ENCODE measurements at places on chromosomes 11 and 22.

- DNase-seq = no peak
Measured at GRCh38 chr11:111719379-111719778, 46.8 kb downstream of the PPP2R1B start.

GRCh38 chr22:33562501-33562900 is 357.8 kb downstream of the LARGE1 start:
- DNase-seq = no peak

- DNase-seq = no peak
Measured at GRCh38 chr11:68033708-68034045, 3.2 kb downstream of the NDUFS8 start.

GRCh38 chr11:71311928-71312510 is 59.6 kb upstream of the SHANK2 start:
- DNase-seq = no peak

- DNase-seq = no peak
Measured at GRCh38 chr11:66974724-66975404, at the start of gene C11orf86. Gene C11orf86 (plus strand): TSS chr11:66975304. CDS start chr11:66975363, 59 bp downstream.

DNA sequence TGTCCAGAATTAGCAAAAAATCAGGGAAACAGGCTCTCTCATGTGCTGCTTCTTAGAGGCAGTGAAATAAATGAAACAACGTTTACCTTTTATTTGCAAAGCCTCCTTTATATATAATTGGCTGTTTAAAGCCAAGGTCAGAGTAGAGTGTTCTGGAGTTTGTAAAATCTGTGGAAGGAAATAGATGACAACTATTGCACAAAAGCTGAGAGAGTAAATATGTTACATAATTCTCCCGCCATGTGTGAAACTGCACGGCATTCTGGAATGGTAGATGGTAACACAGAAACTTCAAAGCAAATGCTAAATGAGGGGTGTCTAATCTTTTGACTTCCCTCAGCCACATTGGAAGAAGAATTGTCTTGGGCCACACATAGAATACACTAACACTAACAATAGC is 51.5 kb upstream of the FGF3 start:
- DNase-seq = no peak

- no peak for DNase-seq
Measured at GRCh38 chr11:15334766-15335165, 220.0 kb downstream of the INSC start.

- DNase-seq = no peak
Measured at GRCh38 chr22:44329179-44329796, 16.5 kb upstream of the SHISAL1 start.

DNA sequence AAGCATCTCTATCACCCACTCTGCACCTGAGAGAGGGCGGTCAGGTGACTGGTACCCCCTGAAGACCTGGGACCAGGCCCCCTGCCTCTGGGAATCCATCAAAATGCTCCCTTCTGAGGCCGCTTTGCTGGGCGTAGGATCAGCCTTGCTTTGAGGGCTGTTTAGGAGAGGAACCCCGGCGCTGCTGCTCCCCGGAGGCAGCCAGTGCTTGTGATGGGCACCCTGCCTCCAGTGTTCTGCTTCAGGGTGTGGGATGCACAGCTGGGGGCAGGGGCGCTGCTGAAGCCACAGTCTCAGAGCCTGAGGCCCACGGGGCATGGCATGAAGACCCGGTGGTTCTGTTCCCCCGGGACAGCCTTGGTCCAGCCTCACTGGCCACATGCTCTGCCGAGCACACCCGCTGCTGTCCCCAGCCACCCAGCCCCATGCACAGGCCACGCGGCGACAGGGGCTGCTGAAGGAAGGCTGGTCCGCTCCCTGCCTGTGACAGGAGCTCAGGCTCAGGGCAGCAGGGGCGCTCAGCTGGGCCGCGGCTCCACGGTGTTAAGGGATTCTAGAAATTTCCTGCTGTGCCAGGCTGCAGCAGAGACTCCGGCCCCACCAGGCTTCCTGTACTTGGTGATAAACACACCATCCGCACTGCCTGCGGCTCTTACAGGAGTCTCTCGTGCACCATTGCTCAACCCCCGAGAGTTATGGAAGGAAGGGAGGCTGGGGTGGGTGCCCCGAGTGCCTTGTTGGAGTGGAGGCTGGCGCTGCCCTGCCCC is 91.0 kb downstream of the KCNQ1 start:
- no peak for DNase-seq

GRCh38 chr11:31655483-31655882 is 145.9 kb downstream of the ELP4 start:
- peak; percentile 87 for DNase-seq

DNA sequence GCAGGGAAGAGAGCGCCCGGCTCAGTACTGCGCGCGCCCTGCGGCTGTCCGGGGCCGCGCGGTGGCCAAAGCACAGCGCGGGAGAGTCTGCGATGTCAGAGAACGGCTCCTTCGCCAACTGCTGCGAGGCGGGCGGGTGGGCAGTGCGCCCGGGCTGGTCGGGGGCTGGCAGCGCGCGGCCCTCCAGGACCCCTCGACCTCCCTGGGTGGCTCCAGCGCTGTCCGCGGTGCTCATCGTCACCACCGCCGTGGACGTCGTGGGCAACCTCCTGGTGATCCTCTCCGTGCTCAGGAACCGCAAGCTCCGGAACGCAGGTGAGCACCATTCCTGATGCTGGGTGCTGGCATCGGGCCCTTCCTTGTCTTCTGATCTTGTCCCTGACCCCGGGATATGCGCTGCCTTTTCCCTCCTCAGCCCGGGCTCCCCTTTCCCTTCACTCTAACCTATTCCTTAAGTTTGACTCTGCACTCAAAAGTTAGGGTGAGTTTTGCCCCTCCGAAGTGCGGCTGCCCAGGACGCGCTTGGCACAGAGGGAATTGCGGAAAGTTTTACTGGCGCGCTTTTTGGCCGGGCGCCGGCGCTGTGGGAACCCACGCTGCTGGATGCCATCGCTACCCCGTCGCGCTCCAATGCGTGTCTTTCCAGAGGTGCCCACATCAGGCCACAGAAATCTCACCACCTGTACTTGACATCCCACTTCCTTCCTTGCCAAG is at the start of gene MTNR1B:
MTNR1B (plus strand) TSS at position 18 of the 714 bp plus-strand sequence; CDS start at position 93, 75 bp downstream.
- no peak for DNase-seq

DNA sequence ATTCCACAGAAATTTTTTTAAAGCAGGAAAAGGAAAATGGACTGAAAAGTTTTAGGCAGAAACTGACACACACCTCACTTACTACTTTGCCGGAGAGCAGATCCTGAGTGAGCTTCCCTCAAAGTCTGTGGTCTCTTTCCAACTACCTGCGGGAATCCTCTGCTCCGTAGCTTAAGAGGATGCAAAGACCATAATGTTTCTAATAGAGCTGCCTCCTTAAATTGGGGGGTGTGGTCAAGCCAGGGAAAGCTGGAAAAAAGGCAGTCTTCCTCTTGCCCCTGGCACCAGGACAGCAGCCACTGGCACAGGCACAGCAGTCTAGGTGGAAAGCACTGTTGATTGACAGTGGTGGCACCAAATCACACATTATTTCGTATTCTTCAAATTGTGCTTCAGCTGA is at the start of gene ETS1:
ETS1 (minus strand) TSS at position 144 of the 400 bp plus-strand sequence. CDS start 14,428 bp downstream, outside the sequence.
- DNase-seq = no peak

DNA sequence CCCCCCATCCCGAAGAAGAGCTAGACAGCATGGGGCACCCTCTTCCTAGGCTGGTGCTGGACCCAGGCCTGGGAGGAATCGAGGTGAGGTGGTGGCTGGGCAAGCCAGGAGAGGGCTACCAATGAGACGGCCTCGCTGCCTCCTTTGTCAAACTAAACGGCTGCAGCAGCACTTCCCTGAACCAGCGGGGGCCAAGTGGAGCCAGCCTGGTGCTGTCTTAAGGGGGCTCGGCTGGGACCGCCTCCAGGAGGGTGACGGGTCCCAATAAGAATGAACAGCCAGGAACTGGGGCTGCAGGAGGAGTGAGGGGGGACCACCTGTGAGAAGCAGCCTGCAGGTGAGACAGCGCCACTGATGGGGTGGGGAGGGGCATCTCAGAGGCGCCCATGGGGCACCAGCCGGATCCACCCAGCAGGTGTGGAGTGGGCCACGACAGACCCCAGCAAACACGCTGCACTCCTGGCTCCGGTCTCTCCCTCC is 17.1 kb downstream of the IFT27 start:
- no peak for DNase-seq

DNA sequence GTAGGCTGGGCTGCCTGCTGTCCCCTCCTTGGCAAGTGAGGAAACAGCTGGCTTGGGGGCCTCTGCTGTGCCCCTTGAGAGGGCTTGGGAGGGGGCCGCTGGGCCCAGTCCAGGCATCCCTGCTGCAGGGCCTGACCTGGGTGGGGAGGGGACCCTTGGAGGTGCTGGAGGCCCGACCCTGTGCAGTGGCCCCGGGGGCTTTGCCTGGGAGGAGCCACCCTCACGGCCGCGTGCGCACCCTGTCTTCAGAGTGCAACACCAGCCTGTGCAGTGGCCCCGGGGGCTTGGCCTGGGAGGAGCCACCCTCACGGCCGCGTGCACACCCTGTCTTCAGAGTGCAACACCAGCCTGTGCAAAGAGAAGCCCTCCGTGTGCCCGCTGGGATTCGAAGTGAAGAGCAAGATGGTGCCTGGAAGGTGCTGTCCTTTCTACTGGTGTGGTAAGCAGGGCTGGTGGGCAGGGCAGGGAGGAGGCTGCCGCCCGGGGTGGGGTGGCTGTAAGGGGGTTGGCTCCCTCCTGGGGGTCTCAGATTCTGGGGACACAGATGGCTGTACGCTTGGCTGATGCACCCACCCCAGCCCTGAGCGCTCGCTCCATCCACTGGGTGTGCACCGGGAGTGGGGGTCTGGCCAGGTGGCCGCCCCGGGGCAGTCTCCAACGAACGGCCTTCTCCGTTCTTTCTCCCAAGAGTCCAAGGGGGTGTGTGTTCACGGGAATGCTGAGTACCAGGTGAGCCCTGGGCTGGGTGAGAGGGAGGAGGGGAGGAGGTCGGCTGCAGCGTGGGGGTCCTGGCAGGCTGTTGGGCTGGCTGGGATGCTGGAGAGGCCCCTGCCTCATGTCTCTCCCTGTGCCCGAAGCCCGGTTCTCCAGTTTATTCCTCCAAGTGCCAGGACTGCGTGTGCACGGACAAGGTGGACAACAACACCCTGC is 32.9 kb downstream of the MUC2 start:
- DNase-seq = no peak

- no peak for DNase-seq
Measured at GRCh38 chr11:115244296-115244695, 259.9 kb downstream of the CADM1 start.

- DNase-seq = no peak
Measured at GRCh38 chr11:132712466-132712865, 819.8 kb downstream of the OPCML start.

- DNase-seq = no peak
Measured at GRCh38 chr22:41909310-41910049, 5.4 kb downstream of the SHISA8 start.

DNA sequence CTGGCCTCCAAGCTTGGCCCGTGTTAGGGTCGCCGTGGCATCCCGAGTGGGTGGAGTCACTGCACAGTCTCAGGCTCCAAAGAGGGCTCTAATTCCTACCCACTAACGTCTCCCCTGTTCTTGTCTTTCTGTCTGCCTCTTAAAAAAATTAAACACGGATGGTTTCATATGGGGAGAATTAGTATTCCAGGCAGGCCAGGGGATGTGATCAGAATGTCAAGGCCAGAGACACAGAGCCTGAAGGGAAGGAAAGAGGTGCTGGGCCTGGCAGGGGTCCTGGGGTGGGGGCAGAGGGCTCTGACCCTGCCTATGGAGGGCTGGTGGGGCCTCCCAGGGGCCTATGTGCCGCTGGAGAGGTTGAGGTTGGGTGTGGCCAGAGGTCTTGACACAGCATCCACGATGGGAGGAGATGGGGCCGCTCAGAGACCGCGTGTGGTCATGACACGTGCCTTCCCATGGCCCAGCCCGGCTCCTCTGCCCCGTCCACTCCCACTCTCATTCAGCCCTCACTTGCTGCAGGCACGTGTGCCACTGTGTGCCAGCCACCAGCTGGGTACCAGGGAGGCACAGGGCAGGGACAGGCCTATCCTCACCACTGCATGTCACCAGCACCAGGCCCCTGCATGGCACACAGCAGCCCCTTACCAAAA is 56.5 kb downstream of the FLRT1 start:
- no peak for DNase-seq

GRCh38 chr11:9802291-9802861 is 138.5 kb downstream of the SWAP70 start:
- no peak for DNase-seq

GRCh38 chr22:32951076-32951806 is 106.9 kb downstream of the SYN3 start:
- DNase-seq = no peak

DNA sequence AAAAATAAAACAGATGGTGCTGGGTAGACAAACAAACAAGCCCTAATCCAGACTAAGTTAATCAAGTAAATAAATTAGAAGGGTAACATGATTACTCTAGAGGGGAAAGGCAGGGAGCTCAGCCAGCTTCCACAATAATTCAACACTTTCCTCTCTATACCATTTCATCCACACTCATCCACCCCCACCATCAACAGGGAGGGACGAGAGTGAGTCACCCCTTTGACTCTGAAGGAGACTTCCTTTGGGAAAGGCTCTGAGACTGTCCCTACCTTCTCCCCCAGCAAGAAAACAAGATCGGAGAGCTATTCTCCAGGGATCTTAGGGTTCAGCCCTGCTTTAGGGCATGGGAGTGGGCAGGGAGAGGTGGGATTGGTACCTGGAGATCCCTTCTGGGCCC is 33.1 kb downstream of the TRIM66 start:
- peak; percentile 24 for DNase-seq

- DNase-seq = no peak
Measured at GRCh38 chr22:19463008-19463407, 15.5 kb upstream of the C22orf39 start.

GRCh38 chr22:43880541-43880991 is 11.2 kb downstream of the PNPLA5 start:
- DNase-seq = no peak

- DNase-seq = peak; percentile 4
Measured at GRCh38 chr11:82701847-82702520, 31.7 kb downstream of the FAM181B start.

- DNase-seq = no peak
Measured at GRCh38 chr11:100875521-100875869, 188.4 kb downstream of the ARHGAP42 start.

- no peak for DNase-seq
Measured at GRCh38 chr11:31797190-31798056, 13.7 kb downstream of the PAX6 start.

DNA sequence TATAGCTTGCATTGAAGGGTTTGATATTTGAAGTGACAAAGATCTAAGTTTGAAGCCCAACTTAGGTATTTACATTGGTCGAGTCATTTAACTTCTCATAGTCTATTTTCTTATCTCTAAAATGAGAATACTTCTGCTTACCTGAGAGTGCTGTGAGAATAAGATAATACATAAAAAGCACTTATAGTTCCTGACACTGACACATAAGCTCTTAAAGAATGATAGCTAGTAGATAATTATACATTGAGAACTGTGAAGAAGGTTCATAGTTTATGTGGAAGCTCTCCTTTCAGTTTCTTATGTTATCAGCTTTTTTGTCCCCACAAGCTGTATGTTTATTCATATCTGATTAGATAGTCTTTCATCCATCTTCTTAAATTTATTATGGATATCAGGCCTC is 4.8 kb downstream of the PPME1 start:
- no peak for DNase-seq

All from non-pigmented ciliary epithelial cell (primary cell).